Heart right ventricle (tissue), 16 donors: ENCODE measurements at places on chromosomes 3 and 15. TPM values are rescaled to one million over a fixed set of nuclear protein-coding genes. Genes with fewer than 3 reads are reported as not detected.

DNA sequence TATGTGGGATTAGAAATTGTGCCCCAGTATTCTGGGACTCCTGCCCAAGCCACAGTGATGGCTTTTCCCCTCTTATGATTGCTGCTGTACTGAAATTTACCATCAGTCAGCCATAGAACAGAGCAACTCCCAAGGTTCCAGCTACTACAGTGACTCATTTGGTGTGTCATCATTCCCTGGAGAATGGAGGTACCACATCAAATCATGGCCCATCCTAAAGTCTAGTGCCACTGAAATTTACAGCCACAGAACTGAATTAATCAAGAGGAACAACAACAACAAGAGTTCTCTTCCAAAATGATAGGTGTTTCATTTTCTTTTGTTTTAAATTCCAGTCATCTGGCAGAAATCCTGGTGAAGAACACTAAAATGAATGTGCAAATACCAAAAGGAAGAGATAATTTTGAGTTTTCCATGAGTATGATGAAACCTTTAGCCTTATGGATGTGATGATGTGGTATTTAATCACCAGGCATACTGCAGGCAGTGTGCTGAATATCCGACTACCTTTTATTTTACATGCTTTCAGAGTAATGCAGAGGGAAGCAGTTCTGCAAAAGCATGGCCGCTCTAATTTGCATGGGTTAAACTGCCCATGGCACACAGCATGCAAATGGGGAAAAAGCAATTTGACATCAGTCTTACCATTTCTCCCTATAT, 75.6 kb upstream of the SLC2A2 start:
- DNase-seq, result no peak

DNA sequence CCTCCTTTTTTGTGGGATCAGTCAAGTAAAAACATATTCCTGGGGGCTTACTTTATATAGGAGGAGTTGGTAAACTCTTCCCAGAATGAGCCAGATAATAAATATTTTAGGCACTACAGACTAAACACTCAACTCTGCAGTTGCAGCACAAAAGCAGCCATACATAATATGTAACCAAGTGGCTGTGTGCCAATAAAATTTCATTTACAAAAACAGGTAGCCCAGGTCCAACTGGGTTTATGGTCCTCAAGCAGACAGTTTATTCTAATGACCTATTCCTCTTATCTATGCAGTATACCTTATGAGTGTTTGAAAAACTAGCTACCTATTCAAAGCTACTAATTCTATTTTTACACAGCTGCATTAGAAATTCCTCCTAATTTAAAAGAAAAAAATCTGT, 61.8 kb downstream of the FAIM start:
- DNase-seq, result no peak

- no peak for DNase-seq
Measured at GRCh38 chr15:34206011-34206410, 3.9 kb downstream of the KATNBL1 start.

- DNase-seq, result no peak
Measured at GRCh38 chr15:31552482-31553099, 226.0 kb downstream of the KLF13 start.

ISLR2 gene
- total RNA-seq, result 2.2 TPM

- DNase-seq, result no peak
Measured at GRCh38 chr3:108328821-108329486, 32.6 kb downstream of the HHLA2 start.

GRCh38 chr15:74541494-74542165, 610 bp downstream of the ARID3B start:
- peak; percentile 14 for DNase-seq

- no peak for DNase-seq
Measured at GRCh38 chr3:134487406-134487805, 1.5 kb downstream of the CEP63 start.

CMTM7 gene
- 2.0 TPM for total RNA-seq

DNA sequence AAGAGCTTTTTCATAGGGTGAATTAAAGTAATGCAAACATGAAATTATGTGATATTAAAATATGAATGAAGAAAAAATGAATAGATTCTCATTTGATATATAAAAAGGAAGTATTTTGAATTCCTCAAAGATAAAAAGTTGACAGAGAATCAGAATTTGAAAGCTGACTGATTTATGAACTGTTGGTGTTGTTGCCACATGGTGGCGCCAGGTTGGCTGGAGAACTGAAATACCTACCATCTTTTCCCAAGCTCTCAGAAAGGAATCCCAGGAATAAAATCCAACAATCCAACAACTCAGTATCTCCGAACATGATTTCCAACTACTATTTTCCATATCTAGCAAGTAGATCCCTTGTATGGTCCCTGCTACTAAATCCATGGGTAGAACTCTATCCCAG, 3.1 kb downstream of the MYRIP start:
- no peak for DNase-seq

SHC4 gene
- 1.3 TPM for total RNA-seq

ARNT2 gene
- 6.0 TPM for total RNA-seq

- DNase-seq, result no peak
Measured at GRCh38 chr3:176759815-176760506, 437.3 kb downstream of the TBL1XR1 start.

GRCh38 chr3:138051947-138052802, 42.2 kb downstream of the CLDN18 start:
- peak; percentile 48 for DNase-seq

STIMATE gene
- total RNA-seq, result 9.7 TPM

DNA sequence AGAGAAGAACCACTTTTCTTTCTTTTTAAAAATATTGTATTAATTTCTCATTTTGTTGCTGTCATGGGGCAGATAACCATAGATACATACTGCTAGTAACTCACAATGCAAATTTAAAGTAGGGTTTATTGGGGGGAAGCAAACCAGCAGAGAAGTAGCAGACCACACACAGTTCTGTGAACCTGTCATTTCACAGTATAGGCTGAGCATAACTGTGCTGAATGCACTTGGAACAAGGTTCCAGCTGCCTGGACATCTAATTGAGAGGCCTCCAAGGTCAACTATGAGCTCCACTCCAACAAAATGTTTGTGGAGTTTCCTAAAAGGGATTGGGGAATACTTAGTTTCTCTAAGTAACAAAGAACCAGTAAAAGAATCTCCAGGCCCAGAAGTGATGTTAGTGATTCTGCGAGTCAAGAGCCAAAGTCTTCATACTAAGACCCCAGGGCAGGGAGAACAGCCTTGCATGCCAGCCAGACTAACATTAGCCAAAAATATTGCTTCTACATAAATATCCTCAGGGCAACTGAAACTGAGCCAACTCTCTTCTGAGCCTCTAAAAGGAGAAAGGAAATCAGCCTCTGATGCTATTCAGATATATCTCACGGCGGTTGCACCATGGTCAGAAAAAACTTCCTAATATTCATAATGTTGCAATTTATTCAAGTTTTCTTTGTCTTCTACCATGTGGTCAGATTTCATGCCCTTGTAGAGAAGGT, 856.4 kb upstream of the ALCAM start:
- DNase-seq, result no peak

GRCh38 chr3:77871436-77871835, 831.5 kb downstream of the ROBO2 start:
- DNase-seq, result no peak

GRCh38 chr3:171840445-171840810, 2.7 kb upstream of the TMEM212 start:
- DNase-seq, result no peak

NEK11 gene
- 2.3 TPM for total RNA-seq

TM2D3 gene
- 44.1 TPM for total RNA-seq

- no peak for DNase-seq
Measured at GRCh38 chr3:160001850-160002623, 13.4 kb downstream of the IL12A start.

DNA sequence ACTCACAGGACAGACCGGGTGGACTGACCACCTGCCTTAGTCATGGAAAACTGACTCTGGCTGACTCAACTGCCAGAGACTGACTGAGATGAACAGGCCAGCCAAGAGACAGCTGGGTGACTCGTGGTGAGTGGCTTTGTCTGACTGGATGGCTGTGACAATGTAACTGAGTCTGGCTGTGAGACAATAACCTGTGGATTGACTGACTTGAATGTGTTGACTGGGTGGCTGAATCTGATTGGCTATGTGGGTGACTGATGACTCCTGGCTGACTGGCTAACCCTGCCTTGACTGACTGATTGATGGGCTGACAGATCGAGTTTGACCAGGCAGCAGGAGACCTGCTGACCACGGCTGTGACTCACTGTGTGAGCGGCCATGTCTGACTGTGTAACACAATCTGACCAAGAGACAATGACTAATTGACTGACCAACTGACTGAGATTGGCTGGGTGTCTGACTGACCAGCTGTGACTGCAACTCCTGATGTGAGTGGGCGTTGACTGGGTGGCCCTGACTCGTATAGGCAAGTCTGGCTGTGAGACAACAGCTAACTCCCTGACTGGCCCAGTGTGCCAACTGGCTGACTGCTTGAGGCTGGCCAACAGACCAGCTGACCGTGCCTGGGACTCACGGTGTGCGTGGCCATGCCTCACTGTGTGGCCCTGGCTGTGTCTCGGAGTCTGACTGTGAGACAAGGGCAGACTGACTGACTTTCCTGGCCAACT, 509.1 kb downstream of the SHQ1 start:
- no peak for DNase-seq

DNA sequence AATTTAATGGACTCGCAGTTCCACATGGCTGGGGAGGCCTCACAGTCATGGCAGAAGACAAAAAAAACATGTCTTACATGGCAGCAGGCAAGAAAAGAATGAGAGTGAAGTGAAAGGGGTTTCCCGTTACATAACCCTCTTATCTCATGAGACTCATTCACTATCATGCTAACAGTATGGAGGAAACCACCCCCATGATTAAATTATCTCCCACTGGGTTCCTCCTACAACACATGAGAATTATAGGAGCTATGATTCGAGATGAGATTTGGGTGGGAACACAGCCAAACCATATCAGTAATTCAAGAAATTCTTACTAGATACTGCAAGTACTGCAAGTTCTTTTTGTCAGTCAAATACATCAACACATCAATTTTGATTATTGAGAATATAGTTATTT, 311.4 kb upstream of the SLITRK3 start:
- no peak for DNase-seq

- DNase-seq, result no peak
Measured at GRCh38 chr15:40229956-40230355, 8.9 kb upstream of the PAK6 start.

DNA sequence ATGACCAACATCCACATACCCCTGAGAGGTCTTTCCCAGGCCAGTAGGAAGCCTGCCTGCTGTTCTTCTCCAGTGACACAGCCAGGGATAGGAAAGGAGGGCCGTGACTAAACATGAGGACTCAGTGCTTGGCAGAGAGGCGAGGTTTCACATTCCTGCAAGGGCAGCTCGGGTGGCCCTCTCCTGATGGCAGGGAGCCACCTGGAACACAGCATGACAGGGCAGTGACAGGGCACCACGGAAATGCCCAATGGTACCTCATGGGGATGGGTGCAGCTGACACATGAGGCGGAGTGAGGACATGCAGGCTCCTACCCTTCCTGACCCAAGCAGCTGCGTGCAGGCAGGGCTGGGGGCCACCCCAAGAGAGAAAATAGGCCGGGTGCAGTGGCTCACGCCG, 7.4 kb upstream of the TGM5 start:
- peak; percentile 73 for DNase-seq
